ENCODE measurements at places on chromosomes 6 and 20.

- DNase-seq: no peak
These were observed 57.6 kb upstream of the PMEPA1 start for GRCh38 chr20:57767441-57767840.

DNA sequence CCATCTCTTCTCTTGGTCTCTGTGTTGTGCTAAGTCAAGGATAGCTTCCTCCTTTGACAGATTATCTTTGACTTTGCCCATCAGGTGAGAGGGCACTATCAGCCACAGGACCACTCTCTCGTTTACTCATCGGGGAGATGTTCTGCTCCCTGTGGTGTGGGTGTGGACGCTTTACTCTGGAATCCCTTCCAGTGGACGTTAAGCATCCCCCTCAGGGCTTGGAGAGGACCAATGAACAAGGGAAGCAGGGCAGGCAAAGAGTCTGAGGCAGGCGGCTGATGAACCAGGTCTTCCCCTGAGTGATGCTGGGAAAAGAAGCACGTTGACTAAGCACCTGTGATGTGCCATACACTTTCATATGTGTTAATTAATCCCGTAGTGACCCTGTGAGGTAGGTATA lies 21.0 kb upstream of the RNF24 start:
- no peak for DNase-seq

GRCh38 chr6:43368259-43369160 lies 937 bp downstream of the ZNF318 start:
- DNase-seq: peak; percentile 14

- no peak for DNase-seq
These were observed 125.3 kb downstream of the ATXN1 start for GRCh38 chr6:16635810-16636602.

DNA sequence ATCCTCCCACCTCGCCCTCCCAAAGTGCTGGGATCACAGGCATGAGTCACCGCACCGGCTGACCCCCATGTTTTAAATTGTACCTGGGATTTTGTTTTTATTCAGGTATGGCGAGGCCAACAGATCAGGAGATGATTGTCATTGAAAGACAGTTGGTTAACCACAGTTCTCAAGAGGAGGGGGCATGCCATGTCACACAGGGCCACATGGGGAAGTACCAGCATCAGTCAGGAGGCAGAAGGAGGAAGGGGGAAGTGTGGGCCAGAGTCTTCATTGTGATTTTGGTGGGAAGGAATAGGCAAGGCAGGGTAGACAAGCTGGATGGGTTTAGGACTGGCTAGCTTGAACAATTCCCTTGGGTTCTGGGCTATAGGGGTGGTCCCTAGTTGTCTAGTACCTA lies 9.9 kb upstream of the MMP9 start:
- peak; percentile 31 for DNase-seq
